Daoy (cell line): ENCODE measurements at places on chromosomes 13 and 19. TPM values are rescaled to one million over a fixed set of nuclear protein-coding genes. Genes with fewer than 3 reads are reported as not detected.

Gene TGFB1
- 9.1 and 35.6 TPM in 2 replicates for total RNA-seq

GRCh38 chr13:37473035-37473434, 125.5 kb downstream of the POSTN start:
- DNase-seq = no peak

DNA sequence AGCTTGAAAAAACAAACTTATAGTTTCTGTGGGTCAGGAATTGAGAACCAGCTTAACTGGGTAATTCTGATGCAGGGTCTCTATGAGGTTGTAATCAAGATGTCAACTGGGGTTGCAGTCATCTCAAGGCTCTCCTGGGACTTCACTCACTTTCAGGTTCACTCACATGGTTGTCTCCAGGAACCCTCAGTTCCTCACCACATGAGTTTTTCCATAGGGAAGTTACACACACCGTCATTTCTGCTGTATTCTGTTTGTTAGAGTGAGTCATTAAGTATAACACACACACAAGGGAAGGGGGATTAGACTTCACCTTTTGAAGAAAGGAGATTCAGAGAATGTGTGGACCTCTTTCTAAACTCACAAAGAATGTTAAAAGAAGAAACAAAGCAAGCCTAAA, 34.9 kb upstream of the MLNR start:
- DNase-seq = no peak

- DNase-seq = no peak
Observed at GRCh38 chr19:10190026-10190425, 4.7 kb downstream of the DNMT1 start.
